ENCODE measurements at places on chromosomes 1 and 21.

DNA sequence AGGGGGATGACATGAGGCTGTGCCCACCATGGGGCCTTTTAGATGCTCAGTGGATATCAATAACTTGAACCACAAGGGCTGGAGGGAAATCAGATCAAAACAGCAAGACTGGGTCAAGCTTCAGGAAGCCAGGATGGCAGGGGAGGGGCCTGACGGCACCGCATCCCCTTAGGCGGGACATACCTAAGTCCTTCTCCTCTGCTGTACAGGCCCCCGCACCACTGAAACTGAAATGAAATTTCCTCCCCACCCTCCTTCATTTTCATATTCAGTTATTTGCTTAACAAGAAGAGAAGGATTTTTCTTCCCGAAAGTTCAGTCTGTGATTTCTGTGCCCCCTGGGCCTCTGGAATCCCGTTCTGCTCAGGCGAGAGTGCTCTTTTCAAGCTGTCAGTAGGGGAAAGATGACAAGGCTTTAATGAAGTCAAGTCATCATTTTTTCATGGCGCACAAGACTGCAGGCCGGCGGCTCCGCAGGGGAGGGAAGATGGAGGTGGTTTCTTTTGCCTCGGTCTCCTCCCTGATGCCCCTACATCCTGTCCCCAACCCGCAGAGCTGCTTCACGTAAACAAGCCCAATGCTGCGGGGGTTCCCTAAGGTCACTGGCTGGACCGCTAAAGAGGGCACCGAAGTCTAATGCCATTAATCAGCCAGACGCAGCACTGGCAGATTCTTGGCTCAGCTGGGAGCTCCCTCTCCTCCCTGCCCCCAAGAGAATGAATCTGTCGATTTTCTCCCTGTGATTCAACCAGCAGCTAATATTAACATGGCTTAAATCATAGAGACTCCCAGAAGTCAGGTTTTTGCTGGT lies 264.8 kb downstream of the C1orf94 start:
- DNase-seq: no peak

- no peak for DNase-seq
These were observed 610.9 kb downstream of the LRRIQ3 start for GRCh38 chr1:73587080-73587479.

GRCh38 chr21:44764319-44765230 lies 37.0 kb downstream of the UBE2G2 start:
- no peak for DNase-seq

- no peak for DNase-seq
These were observed 21.1 kb upstream of the CDK18 start for GRCh38 chr1:205483372-205483771.

GRCh38 chr1:30698401-30698981 lies 24.9 kb downstream of the MATN1 start:
- no peak for DNase-seq
